ENCODE measurements at places on chromosomes 13 and 19.

GRCh38 chr19:29858000-29858596 lies 46.3 kb downstream of the CCNE1 start:
- DNase-seq = peak; percentile 46

- DNase-seq = peak; percentile 4
Measured at GRCh38 chr13:38348861-38349389, 726 bp upstream of the UFM1 start.

- peak; percentile 15 for DNase-seq
Measured at GRCh38 chr13:110944121-110944967, 29.5 kb upstream of the ANKRD10 start.

DNA sequence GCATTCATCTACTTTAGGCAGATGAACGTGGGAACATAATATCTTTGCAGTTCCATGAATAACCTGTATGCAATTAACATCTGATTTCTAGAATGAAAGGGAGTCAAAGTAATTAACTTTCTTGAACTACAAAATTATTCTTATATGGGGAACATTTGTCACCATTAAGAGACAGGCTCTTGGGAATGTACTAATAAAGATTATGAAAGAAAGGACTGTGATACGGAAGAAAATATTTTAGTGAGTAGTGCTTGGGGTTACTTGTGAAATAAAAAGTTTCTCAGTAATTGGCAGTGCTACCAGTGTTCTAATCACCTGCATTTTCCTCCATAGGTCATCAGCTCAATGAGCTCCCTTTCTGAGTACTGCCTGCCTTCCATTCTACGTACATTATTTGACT lies 85.4 kb downstream of the FRY start:
- DNase-seq = no peak

GRCh38 chr13:47518530-47518929 lies 482.5 kb downstream of the SUCLA2 start:
- no peak for DNase-seq

- no peak for DNase-seq
Measured at GRCh38 chr13:39484506-39485313, 118.3 kb downstream of the LHFPL6 start.

DNA sequence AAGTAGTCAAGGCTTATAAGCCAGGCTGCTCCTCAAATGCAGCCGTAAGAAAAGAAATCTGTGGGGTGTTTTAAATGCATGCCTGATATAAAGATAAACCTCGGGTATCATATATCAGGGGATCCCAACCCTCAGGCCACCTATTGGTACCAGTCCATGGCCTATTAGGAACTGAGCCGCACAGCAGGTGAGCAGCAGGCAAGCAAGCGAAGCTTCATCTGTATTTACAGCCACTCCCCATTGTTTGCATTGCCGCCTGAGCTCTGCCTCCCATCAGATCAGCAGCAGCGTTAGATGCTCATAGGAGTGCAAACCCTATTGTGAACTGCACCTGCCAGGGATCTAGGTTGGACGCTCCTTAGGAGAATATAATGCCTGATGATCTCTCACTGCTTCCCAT lies 233.5 kb upstream of the SERP2 start:
- DNase-seq = no peak

GRCh38 chr19:801030-801860 lies 4.0 kb downstream of the PTBP1 start:
- no peak for DNase-seq

DNA sequence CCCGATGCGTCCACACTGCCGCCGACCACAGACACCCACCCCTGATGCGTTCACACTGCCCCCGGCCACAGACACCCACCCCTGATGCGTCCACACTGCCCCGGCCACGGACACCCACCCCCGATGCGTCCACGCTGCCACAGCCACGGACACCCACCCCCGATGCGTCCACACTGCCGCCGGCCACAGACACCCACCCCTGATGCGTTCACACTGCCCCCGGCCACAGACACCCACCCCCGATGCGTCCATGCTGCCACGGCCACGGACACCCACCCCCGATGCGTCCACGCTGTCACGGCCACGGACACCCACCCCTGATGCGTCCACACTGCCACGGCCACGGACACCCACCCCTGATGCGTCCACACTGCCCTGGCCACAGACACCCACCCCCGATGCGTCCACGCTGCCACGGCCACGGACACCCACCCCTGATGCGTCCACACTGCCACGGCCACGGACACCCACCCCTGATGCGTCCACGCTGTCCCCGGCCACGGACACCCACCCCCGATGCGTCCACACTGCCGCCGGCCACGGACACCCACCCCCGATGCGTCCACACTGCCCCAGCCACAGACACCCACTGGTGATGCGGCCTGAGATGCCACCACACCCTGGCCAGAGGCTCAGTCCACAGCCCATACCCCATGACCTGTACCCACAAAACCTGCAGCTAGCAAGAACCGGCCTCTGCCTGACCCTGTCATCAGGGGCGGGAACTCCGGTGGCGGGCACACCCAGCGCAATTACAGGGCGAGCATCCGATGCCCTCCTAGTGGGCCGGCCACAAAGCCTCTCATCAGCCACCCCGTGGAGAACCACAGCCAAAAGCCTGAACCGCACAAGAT lies 28.4 kb downstream of the RASA3 start:
- DNase-seq = no peak

DNA sequence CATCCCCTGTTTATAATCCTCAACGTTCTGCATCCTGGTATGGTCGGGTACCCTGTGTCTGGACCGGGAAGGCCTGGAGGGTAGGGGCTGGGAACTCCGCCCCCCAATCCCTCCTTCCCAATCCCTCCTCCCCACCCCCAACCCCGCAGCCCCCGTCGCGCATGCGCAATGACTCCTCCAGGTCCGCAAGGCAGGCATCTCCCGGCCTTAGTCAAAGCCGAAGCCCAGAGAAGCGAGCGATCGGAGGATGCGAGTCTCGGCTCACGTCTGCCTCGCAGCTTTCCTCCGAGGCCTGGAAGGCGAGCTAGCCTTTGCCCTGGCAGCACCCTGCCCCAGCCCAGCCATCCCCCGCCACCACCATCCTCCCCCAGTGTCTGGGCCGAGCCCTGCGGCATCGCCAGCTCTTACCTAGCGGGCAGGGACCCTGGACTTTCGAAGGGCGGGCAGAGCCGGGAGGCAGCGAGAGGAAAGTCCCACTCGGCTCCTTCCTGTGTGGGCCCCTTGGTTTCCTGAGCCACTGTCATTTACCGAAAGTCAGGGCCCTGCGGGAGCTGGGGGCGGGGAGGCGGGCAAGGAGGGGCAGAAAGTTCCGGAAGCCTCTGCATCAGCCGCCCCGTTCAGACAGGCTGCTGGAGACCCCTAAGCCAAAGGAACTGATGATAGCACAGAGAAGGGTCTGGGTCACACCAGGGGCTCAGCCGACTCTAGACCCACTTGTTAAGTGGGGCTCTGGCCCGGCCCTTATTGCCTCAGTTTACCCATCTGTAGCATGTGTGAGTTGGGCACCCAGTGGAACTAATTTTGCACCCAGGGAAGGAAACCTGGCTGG lies at the start of gene JAK3:
JAK3 (minus strand) TSS at position 445 of the 829 bp plus-strand sequence. CDS start 3,565 bp downstream, outside the sequence.
- DNase-seq = peak; percentile 89

GRCh38 chr19:6248844-6249243 lies 30.9 kb downstream of the MLLT1 start:
- DNase-seq = no peak

GRCh38 chr13:52707375-52707774 lies 32.2 kb downstream of the CNMD start:
- DNase-seq = no peak

DNA sequence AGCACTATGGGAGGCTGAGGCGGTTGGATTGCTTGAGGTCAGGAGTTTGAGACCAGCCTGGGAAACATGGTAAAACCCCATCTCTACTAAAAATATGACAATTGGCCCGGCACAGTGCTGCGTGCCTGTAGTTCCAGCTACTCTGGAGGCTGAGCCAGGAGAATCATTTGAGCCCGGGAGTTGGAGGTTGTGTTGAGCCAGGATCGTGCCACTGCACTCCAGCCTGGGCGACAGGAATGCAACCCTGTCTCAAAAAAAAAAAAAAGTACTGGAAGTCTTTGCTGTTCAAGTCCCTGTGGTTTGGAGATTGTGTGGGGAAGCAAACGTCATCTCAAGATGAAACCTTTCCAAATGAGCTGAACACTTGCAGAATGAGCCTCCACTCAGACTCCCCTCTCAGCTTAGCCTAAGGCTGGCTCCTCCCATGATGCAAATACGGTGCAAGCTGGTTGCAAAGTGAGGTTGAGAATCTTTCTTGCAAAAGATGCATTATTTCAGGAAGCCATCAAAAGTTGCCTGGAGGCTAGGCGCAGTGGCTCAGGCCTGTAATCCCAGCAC lies 46.2 kb downstream of the MYO9B start:
- no peak for DNase-seq

DNA sequence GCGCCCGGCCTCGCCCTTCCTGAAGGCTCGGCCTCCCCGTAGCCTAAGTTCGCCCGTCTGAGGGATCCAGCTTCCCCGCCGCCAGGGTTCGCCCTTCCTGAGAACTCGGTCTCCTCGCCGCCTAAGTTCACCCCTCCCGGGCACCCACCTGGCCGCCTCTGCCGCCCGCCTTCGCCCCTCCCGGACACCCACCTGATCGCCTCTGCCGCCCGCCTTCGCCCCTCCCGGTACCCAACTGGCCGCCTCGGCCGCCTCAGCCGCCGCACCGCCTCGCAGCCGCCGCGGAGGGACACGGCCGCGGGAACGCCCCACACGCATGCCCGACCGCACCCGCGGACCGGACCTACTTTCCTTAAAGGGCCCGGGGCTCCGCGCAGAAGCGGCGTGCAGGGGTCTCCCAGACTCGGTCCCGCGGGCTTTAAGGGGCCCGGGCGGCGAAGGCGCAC lies at the start of gene MOB3A:
MOB3A (minus strand) TSS at position 293 of the 446 bp plus-strand sequence. CDS start 17,766 bp downstream, outside the sequence.
- DNase-seq = peak; percentile 84

GRCh38 chr13:23411706-23412105 lies 21.8 kb downstream of the SACS start:
- no peak for DNase-seq

- DNase-seq = no peak
Measured at GRCh38 chr13:37878496-37878895, 8.9 kb upstream of the TRPC4 start.

DNA sequence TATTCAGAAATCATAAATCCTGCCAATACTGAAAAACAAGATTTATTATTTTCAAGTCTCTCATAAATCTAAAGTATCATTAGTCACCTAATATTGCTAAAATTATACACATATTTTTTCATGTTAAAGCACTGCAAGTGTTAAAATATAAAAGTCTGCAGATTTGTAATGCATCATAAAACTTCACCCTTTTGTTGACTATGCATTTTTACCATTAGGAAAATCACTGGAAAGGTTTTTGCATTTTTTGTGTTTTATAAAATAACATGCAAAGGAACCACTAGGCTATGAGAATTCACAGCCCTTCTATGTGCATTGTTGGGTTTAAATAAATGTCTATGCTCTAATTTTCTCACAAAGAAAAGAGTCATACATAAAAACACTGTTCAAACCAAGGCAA lies 407.3 kb downstream of the DACH1 start:
- DNase-seq = no peak

DNA sequence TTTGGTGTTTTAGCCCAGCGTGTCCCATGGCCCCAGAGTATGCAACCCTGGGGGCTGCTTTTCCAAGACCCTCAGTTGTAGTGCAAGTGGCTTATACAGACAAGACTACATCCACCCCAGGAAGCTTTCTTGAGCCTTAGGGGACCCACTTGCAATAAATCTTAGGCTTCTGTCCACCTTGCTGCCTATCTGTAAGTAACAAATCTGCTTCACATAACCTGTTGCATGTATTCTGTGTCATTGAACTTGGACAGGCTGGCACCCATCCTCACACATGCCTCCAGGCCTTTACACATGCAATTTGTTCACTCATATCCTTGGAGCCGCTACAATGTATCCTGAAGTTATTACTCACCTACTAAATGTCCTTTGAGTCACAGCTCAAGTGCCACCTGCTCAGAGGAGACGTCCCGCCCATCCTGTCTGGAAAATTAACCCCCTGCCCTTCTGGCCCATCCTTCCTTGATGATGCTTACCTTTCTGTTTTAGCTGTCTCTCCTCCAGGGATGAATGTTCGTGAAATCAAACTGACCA lies 101.2 kb downstream of the ZNF536 start:
- DNase-seq = no peak

DNA sequence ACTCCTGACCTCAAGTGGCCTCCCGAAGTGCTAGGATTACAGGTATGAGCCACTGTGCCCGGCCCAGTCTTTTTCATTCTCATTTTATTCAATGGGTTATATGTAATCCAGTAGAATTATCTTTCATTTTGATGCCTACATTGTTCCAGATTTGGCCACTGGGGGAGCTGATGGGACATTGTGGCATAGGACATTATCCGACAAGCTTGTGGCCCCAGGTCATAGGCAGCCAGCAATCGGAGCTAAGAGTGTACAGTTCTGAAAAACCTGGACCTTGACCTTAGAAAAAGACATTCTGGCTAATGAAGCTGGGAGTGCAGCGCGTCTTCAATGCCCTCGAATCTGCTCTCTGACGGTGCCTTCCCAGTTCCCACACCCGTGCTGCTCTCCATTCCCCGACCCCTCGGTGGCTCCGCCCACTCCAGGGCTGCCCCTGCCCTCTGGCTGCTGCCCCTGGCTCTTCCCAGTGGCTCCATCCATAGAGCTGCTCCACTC lies 108.7 kb downstream of the TEX29 start:
- DNase-seq = peak; percentile 33

- DNase-seq = no peak
Measured at GRCh38 chr13:77928909-77929308, 10.3 kb upstream of the EDNRB start.

DNA sequence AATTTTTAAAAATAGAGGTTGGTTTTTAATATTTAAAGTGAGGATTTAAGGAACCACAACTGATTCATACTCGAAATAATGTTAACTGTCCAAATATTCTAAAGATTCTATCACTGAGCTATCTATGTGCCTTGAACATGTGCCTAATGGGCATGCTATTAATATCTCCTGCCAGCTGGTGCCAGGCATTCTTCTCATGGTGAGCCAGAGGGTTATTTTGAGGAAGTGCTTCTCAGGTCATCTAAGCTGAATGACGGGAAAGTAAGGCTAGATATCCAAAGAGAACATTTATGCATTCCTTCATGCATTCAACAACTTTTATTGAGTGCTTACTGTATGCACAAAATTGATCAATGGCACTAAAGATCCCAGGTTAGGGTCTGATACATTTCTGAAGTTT lies 138.2 kb downstream of the PIBF1 start:
- DNase-seq = no peak

- DNase-seq = no peak
Measured at GRCh38 chr19:3684817-3685410, 15.4 kb downstream of the PIP5K1C start.

DNA sequence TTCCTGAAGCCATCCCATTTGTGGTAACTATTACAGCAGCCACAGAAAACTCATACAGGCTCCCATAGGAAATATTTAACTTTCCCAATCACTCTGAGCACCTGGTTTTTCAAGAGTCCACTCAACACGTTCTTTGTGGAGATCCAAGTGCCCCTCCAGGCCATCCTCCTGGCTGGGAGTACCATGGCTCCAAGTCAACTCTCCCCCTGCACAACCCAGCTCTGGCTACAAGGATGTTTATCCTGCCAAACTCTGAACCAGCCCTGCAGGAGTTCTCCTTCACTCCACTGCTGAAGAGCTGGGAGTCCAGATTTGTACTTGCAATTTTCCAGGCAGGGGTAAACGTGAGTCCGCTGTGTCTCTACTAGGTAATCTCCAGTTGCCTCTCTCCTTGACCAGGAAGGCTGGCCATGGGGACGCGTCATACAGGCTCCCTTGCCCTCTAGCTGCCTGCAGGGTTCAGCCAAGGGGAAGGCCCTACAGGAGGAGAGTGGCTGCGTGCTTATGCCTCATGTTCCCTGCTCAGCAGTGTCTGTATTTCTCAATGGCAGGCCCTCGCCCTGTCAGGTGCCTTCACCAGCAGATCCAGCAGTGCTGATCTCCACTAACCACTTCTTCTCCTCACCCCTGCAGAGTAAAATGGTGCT lies 29.9 kb upstream of the ARGLU1 start:
- DNase-seq = no peak

Measured in stimulated activated CD4-positive, alpha-beta T cell treated with anti-CD3 and anti-CD28 coated beads, Interleukin-4, amount 100 ng/mL, for 1 hour (primary cell).